Activated CD8-positive, alpha-beta memory T cell treated with anti-CD3 and anti-CD28 coated beads, Interleukin-2, amount 10 ng/mL, durations not matched to agents 7 days and 5 days (primary cell): ENCODE measurements at places on chromosomes 11 and 22.

DNA sequence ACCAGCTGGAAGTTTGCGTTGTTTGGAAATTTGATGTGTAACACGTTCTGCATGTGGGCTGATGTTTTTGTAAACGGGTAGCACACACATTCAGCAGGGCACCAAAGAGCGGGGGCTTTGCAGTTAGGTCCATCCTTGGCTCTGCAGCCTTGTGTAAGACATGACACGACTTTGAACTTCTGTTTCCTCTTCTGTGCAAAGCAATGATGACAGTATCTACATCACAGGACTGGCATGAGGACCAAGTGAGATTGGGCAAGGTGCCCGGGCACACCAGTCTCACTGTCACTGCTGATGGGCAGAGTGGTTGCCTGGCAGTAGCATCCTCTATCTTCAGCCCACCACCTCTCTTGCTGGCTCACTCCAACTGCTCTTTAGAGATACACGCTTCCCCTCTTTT is 3.3 kb downstream of the TCN2 start:
- DNase-seq, result no peak

- no peak for DNase-seq
These were observed 1432.6 kb upstream of the TENM4 start for GRCh38 chr11:80873310-80873999.

DNA sequence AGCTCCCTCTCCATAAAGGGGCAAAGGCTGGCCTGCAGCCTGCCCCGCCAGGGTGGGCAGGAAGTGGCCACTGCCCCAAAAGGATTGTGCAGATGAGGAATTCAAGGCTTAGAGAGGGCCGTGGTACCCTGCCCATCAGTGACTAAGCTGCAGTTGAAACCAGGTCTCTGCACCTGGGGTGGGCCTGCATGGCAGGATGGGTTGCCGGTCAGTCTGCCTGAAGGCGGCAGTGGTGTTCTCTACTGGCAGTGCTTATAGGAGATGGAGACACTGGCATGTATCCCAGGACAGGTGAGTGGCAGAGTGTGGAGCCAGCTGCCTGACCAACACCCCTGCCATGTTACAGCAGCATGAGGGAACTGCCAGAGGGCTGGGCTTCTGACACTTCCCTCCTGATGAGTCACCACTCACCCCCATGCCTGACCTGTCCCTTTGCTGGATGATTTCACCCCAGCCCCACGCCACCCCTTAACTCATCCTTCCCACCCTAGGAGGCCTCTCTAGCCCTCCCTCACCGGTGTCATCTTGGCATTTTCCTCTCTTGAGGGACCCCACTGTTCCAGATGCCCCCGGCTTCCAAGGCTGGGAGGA is 70.2 kb upstream of the LMO1 start:
- DNase-seq, result no peak

GRCh38 chr11:126162306-126163030 is 49.0 kb downstream of the RPUSD4 start:
- DNase-seq, result no peak

DNA sequence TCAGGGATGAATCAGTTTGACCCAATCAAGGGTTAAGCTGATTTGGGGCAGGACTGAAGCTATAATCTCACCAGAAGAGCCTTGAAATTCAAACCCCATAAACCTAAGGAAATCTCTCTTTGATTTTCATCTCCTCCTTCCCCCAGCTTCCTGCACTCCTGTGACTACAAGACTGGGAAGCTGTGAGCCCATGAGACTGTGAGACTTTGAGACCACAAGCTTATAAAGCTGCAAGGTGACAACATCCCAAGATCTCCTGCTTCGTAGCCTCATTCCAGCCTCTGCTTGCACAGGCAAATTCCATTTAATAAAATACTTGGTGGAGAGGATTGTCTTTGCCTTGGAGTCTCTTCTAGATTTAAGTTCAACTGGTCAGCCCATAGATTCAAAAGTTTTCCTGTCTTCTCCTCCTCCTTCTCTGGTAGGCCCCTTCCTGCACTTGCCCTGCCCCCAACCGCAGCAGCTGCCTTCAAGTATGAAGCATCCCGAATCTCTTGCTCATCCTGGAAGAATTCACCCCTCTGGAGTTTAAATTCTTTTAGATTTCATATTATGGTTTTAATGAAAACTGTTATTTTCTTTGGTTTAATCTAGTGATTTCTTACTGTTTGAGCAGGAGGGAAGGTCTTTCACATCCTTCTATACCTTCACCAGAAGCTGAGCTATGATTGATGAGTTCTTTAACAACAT is 42.1 kb downstream of the PAMR1 start:
- no peak for DNase-seq

DNA sequence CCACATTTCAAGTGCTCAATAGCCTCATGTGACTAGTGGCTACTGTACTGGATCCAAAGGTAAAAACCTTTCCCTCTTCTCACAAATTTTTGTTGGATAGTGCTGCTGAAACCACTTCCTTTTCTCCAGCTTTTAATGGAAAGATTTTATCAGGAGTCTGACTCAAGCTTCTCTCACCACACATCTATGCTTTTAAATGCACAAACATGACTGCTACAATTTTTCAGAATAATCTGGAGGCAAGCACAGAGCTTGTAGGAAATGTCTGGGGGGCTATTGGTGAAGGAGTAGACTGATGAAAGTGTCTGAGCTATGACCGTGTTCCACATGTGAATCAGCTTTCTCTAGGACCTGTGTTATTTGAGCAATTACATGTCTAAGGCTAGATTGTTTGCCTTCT is 101.1 kb upstream of the FAT3 start:
- no peak for DNase-seq

GRCh38 chr11:65479184-65480145 is 19.4 kb upstream of the MALAT1 start:
- no peak for DNase-seq

- no peak for DNase-seq
These were observed 4.0 kb downstream of the MYO18B start for GRCh38 chr22:25746012-25746373.

DNA sequence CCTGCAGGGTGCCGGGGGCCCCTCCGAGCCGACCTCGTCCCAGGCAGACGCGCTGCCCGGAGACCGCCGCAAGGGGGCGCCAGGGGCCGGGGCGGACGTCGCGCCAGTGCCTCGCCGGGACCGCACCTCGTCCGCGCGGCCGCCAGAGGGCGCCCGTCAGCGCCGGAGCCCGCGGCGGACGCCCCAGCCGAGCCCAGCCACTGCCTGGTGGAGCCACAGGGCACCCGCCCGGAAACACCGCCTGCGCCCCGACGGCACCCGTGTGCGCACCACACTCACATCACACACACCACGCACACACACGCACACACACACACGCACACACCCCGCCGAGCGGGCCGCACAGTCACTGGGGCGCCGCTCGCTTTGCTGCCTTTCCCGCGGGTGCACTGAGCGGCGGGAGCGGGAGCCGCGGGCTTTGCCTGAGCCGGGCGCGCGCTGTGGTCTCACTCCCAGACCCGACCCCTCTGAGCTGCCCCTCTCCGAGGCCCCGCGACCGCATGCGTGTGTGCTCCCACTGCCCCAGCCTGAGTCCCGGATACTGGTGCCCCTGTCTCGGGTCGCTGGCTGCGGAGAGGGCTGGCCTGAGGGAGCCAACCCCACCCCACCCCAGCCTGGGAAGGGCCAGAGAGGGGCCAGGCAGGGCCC is 449.3 kb downstream of the OPCML start:
- peak; percentile 72 for DNase-seq

DNA sequence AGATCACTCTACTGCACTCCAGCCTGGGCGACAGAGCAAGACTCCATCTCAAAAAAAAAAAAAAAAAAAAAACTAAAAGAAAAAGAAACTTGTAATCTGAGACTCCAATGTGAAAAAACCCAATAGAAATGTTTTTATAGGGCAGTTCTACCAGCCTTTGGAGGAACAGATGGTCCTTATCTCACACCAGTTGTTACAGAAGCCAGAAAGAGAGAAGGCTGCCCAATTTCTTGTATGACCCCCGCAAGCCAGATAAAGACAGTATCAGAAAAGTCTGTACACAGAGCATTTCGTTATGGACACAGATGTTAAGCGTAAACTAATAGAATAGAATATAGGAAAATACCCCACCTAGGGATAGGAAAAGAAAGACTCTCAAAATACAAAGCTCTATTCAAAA is 11.3 kb upstream of the TSGA10IP start:
- no peak for DNase-seq

- DNase-seq, result no peak
These were observed 89.2 kb downstream of the PLEKHA7 start for GRCh38 chr11:16924826-16925560.

- DNase-seq, result no peak
These were observed at the start of gene HTR3B for GRCh38 chr11:113904379-113905101. TSS of gene HTR3B (plus strand) at chr11:113904796. CDS start at chr11:113904934, 138 bp downstream.

DNA sequence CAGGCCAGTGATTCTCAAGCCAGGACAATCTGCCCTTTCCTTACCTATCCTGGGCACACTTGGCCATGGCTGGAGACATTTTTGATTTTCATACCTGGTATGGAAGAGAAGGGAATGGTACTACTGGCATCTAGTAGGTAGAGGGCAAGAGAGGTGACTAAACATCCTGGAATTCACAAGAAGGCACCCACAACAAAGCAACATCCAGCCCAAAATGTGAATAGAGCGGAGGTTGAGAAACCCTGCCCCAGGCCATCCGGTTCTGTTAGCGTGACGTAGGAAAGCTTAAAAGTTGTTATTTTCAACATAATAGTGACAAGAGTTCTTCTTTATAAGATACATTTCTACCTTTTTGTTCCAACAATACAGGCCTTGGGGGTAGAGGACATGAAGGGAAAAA is 114.9 kb upstream of the ALX4 start:
- no peak for DNase-seq

DNA sequence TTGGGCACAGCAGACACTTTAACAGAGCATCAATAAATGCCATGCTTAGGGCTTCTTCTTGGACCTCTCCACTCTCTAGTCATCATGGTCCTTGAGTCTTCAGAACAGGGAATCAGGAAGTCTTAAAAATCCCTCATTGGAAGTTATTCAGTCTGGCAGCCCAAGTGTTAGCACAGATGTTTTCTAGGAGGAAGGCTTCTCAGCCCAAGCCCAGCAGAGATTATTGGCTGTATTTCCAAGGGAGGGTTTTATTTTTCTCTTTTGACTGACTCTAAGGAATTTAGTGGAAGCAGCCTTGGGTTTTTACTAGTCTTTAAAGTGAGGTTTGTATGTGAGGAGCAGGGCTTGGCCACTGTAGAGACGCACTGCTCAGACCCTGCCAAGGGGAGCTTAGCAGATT is 41.9 kb downstream of the CEP164 start:
- DNase-seq, result no peak

DNA sequence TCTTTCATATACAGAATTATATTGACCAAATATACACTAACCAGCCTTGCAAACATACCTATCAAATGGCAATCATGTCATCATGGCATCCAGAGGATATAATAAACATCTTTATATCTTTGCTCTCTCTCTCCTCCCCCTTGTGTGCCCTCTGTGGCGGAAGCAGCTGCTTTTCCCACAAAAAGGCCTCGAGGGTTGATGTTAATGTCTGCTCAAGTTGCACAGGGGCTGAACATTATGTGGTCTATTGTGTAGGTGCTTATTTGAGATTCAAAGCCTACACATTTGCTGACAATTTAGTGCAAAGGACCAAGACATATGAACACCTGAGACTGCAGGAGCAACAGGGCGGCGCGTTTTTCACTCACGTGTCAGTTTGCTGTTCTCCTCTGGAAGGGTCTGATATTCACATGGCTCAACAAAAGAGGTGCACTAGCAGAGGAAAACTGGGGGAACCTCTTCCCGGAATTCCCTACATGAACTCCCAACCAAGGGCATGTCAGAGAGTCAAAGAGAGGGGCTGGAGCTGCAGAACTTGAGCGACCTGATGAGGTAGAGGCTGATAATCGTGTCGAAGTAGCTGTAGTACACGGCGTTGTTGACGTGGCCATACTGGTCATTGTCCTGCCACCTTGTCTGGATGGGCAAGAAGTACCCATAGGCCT is 138.8 kb downstream of the RCN1 start:
- no peak for DNase-seq

DNA sequence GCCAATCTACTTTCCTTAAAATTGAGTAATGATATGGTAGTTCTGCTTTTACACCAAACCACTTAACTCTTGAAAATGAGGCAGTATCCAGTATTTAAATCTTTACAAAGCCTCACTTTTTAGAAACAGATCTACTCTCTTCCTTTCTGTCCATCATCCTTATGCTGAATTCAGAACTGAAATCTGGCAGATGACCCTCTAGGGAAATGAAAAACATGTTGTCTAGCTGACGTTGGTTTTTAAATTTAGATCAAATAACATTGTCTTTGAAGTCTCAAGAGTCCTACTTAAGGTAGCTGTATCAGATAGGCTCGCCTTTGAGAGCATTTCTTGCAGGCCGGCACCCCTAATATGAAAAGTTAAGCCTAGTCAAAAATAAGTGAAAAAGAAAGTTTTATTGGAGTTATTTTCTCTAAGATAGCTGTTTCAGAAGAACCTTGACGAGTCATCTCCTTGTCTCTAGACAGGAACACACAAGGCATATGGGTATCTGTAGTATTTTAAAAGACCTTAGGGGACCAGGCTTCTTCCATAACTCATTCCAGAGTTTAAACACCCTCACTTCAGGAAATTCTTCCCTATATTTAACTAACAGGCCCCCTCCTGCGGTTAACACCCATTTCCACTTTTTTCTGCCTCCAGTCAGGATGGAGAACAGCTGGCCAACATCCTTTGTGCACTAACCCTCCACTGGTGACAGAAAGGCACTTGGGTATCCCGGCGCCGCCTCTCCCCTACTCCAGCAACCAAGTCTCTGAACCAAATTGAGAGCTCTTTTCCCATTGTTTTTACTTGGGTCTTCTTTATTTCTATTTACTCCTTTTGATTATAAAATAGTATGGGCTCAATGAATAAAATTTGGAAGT is 81.2 kb downstream of the WNT11 start:
- no peak for DNase-seq

- DNase-seq, result no peak
These were observed 16.9 kb downstream of the SLC37A2 start for GRCh38 chr11:125079878-125080530.

DNA sequence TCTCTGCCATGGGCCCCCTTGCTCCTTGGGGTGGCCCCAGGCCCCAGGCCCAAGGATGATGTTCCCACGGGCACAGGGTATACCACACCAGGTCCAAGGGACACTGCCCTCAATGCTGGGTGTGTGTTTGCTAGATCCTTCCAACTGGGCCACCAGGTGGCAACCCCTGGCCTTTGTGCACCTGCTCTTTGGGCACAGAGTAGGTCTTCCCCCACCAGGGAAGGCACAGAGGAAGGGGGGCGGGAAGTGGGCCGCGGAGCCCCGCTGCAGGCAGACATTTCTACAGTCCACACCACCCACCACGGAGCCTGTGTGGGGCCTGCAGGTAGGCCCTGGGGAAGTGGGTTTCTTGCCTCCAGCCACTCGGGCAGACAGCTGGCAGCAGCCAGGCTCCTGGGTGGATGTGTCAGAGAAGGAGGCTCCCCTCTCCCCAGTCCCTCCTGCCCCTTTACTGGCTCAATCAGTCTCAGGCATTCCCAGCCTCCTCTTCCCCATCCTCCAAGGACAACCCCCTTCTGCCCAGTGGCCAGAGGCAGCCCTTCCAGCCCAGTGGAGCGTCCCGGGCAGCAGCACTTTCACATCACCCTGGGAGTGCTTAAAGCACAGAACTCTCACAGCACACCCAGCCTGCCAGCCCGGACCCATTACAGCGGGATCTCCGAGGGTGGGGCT is 21.6 kb downstream of the MAFF start:
- DNase-seq, result no peak
